T-helper 17 cell (primary cell): ENCODE measurements at places on chromosomes 11 and 22.

DNA sequence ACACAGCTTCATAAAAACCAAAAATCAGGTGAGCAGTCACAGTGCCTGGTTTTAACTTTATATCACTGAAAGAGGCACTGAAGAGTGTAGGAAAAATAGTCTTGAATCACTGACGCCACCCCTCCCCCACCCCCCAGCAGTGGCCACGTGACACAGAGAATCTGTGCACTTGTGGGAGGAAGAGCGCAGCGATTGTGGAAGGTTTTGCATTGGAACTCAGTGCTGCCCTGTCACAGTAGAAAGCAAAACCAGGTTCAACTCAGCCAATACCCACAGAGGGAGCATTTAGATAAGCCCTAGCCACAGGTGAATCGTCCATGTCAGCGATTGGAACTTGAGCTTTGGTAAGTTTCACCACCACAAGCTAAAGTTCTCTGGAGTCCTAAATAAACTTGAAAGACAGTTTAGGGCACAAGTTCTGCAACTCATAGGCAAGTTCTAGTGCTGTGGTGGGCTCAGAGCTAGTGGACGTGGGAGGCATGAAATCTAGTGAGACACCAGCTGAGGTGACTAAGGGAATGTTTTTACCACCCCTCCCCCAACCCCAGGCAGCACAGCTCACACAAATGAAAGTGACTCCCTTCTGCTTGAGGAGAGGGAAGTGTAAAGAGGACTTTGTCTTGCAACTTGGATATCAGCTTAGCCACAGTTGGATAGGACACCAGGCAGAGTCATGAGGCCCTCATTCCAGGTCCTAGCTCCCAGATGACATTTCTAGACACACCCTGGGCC is 13.3 kb downstream of the OR52B2 start:
- H3K27ac ChIP-seq: no peak overlapping the region
- H3K4me1 ChIP-seq: no peaks in the 10 kb centered on the region
- no peak overlapping the region for H3K4me3 ChIP-seq

DNA sequence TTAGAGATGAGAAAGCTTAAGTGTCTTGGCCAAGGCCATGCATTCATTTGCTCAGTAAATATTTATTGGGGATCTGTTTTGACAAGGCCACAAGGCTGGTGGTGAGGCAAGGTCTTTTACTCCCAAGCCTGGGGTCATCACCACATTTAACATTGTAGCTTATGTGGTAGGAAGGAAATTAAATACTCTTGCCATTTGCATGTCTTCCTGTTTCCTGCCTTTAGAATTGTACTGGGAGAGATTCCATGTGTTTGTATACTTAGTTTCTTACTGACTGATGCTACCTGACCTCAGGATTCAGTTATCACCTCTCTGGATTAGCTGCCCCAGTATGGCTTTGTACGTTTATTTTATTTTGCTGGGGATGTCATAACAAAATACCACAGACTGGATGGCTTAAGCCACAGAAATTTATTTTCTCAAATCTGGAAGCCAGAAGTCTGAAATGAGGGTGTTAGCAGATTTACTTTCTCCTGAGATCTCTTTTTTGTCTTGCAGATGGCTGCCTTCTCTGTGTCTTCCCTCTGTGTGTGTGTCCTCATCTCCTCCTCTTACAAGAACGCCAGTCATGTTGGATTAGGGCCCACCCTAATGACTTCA is 44.8 kb downstream of the SPECC1L start:
- H3K36me3 ChIP-seq: peaks cover 6% of the 10 kb centered on the region
- no peak for DNase-seq
- H3K4me3 ChIP-seq: no peak overlapping the region
- no peaks in the 10 kb centered on the region for H3K27me3 ChIP-seq
- peaks cover 7% of the 10 kb centered on the region for H3K4me1 ChIP-seq
- H3K27ac ChIP-seq: peak overlapping the region; percentile 51

GRCh38 chr11:66686801-66687750 is 9.4 kb upstream of the RBM4B start:
- peaks cover 2% of the 10 kb centered on the region for H3K36me3 ChIP-seq
- no peak overlapping the region for H3K4me3 ChIP-seq

- H3K4me1 ChIP-seq: peaks cover 30% of the 10 kb centered on the region
- H3K27me3 ChIP-seq: no peaks in the 10 kb centered on the region
- DNase-seq: no peak
- H3K27ac ChIP-seq: peak overlapping the region; percentile 99
These were observed 1.1 kb downstream of the IL18BP start for GRCh38 chr11:71999798-72000197.

DNA sequence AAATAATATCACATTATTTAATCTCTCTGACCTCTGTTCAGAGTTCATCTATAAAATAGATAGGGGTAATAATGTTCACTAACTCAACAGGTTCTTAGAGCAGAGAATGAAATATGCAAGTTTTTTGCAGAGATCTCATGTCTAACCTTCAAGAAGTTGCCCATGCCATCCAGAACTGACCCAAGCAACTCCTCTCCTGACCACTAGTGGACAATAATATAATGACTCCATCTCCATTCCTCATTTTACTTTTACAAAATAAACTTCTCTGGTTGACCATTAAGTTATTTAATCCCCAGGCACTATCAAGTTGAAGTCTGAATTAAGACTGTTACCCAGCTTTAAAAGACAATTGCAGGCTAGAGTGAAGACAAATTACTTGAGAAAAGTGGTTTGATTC is 382.6 kb downstream of the KCNA4 start:
- no peak for DNase-seq
- no peak overlapping the region for H3K4me3 ChIP-seq
- no peaks in the 10 kb centered on the region for H3K4me1 ChIP-seq
- no peaks in the 10 kb centered on the region for H3K27me3 ChIP-seq
- H3K27ac ChIP-seq: no peak overlapping the region
- H3K36me3 ChIP-seq: no peaks in the 10 kb centered on the region

- no peaks in the 10 kb centered on the region for H3K27me3 ChIP-seq
- no peak overlapping the region for H3K4me3 ChIP-seq
- DNase-seq: no peak
- H3K4me1 ChIP-seq: peaks cover 22% of the 10 kb centered on the region
- H3K36me3 ChIP-seq: peaks cover 6% of the 10 kb centered on the region
These were observed 13.3 kb downstream of the RTN3 start for GRCh38 chr11:63694596-63694995.

DNA sequence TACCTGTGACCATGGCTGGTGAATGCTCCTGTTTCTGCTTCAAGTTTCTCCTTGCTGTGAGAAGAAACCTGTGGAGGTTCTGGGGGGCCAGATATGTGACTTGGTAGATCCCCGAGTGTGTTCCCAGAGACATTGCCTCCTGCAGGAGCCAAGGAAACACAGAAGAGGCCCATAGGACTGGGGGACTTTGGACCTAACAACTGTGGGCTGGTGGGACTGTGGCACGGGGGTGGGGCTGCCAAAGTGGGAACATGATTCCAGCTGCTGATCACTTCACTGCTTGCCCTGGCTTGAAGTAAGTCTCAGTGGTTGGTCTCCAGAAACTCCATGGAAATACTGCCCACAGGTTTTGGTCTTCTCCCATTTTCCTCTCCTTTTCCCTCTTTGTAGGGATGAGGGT is 4.1 kb upstream of the NR1H3 start:
- no peak overlapping the region for H3K4me3 ChIP-seq
- H3K27ac ChIP-seq: no peak overlapping the region
- no peaks in the 10 kb centered on the region for H3K27me3 ChIP-seq

DNA sequence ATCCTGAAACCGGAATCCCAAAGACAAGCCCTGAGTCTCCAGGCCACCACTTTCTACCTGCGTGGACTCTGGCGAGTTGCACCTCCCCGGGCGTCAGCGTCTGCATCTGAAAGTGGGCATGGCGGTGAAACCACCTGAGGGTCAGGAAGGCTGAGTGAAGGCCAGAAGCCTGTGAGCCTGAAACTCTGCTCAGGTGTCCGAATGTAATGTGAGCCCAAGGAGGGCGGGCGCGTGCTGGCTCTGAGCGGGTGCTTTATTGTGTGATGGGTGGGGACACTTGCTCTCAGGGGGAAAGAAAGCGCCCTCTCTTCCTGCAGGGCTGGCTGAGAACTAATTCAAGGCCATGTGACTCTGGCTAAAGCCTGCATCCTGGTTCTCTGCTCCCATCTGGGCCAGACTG is 135.6 kb downstream of the ST3GAL4 start:
- no peak overlapping the region for H3K4me3 ChIP-seq
- H3K27ac ChIP-seq: no peak overlapping the region
- peaks cover 23% of the 10 kb centered on the region for H3K27me3 ChIP-seq
- DNase-seq: no peak

GRCh38 chr22:44330744-44331660 is 18.3 kb upstream of the SHISAL1 start:
- H3K27ac ChIP-seq: no peak overlapping the region
- peaks cover 49% of the 10 kb centered on the region for H3K27me3 ChIP-seq
- peak overlapping the region; percentile 19 for H3K4me3 ChIP-seq
- peaks cover 12% of the 10 kb centered on the region for H3K4me1 ChIP-seq
- H3K36me3 ChIP-seq: peaks cover 3% of the 10 kb centered on the region

DNA sequence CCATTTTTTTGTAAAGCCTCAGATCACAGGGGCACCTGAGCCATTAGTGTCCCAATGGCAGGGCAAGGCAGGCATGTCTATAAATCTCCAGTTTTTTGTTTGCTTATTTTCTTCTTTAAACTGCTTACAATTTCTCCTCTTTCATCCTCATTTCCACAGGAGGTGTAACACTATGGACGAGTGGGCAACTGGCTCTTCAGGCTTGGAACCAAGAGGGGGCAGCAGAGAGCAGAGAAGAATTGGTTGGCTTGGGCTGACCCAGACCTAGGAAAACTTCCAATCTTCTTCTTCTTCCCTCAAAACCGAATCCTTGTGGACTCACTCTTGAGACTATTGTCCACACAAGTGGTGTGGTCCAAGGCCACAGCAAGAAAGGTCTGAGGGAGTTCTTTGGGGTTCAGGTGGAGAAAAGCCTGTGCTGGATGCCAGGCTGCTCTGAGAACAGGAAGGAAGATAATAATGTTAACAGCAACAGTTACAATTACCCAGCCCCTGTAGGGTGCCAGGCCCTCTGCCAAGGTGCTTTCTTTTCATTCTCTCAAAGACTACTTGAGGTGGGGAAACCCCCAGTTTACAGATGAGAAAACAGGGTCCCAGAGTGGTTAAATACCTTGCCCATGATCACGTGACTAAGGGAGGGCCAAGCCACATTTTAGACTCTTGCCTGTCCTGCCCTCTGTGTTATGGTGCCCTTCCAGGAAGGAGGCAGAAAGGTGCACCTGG is 70.7 kb upstream of the E2F8 start:
- H3K27me3 ChIP-seq: peaks cover 29% of the 10 kb centered on the region
- H3K27ac ChIP-seq: no peak overlapping the region
- no peaks in the 10 kb centered on the region for H3K36me3 ChIP-seq
- no peak for DNase-seq
- H3K4me1 ChIP-seq: no peaks in the 10 kb centered on the region

GRCh38 chr11:396948-397548 is 3.0 kb downstream of the PKP3 start:
- peak overlapping the region; percentile 58 for H3K4me3 ChIP-seq
- DNase-seq: no peak
- no peaks in the 10 kb centered on the region for H3K27me3 ChIP-seq
- H3K4me1 ChIP-seq: peaks cover 3% of the 10 kb centered on the region

GRCh38 chr11:33970984-33971466 is 79.1 kb upstream of the LMO2 start:
- no peak for DNase-seq
- no peak overlapping the region for H3K27ac ChIP-seq
- H3K4me1 ChIP-seq: peaks cover 5% of the 10 kb centered on the region
- peaks cover 1% of the 10 kb centered on the region for H3K36me3 ChIP-seq

GRCh38 chr11:128630367-128631230 is 43.2 kb upstream of the ETS1 start:
- H3K27me3 ChIP-seq: no peaks in the 10 kb centered on the region
- peak; percentile 82 for DNase-seq
- peak overlapping the region; percentile 75 for H3K4me3 ChIP-seq
- peaks cover 55% of the 10 kb centered on the region for H3K4me1 ChIP-seq
- H3K36me3 ChIP-seq: peaks cover 2% of the 10 kb centered on the region
- peak overlapping the region; percentile 98 for H3K27ac ChIP-seq

GRCh38 chr22:43077121-43077877 is 11.9 kb downstream of the TTLL1 start:
- H3K27ac ChIP-seq: peak overlapping the region; percentile 74
- peaks cover 3% of the 10 kb centered on the region for H3K4me1 ChIP-seq
- H3K27me3 ChIP-seq: no peaks in the 10 kb centered on the region
- H3K4me3 ChIP-seq: no peak overlapping the region
- no peaks in the 10 kb centered on the region for H3K36me3 ChIP-seq

DNA sequence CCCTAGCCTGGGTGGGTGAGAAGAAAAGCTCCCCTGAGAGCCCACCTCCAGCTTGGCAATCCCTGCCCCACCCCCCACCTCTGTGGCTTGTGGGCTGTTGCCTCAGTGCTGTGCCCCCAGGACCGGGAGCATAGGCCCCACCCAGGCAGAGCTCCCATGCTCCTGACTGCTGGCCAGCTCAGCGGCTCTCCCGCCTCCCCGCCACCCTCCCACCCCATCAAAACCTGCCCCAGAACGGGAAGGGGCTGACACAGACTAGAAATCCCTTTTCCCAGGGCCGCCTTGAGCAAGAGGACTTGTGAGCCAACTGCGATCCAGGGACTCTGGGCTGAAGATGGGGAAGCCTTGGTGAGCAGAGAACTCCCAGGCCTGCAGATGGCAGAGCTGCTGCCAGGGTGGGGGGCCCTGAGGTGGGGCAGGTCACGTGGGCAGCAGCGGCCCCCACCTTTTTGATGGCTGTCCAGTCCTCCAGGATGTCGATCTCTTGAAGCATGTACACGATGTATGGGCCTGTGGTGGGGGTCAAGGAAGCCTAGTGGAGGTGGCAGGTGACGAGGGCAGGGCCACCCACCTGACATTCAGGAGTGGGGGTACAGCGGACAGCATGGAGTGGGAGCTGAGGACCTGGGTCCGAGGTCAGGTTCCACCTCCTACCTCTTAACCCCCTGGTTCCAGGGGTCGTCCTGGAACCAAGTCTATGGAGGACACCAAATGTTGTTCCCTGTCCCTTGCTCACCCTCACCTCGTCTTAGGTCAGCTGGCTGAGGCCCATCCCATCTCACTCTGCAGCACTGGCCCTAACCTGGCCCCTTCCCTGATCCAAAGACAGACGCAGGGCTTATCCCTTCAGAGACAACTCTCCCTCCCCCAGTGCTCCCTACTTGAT is 2.3 kb upstream of the RIN1 start:
- peak overlapping the region; percentile 53 for H3K27ac ChIP-seq
- no peak overlapping the region for H3K4me3 ChIP-seq
- no peak for DNase-seq
- peaks cover 25% of the 10 kb centered on the region for H3K4me1 ChIP-seq

DNA sequence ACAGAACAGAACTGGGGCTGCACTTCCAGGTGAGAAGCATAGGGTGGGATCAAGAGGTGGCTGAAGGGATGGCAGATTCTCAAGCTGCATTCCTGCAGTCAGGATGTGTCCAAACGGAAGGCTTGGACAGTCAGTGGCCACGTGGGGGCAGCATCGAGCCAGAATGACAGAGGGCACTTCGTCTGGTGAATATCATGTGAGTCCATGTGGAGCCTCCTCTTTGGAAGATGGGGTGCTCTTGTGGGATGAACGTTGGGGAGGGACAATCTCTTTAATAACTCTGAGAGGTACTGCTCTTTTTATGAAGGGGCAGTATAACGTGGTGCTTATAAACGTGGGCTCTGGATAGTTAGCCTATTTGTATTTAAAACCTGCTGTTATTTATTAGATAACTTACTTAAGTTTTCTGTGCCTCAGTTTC is 154.9 kb upstream of the NAV2 start:
- H3K36me3 ChIP-seq: no peaks in the 10 kb centered on the region
- peak; percentile 64 for DNase-seq
- peaks cover 5% of the 10 kb centered on the region for H3K4me1 ChIP-seq
- no peak overlapping the region for H3K27ac ChIP-seq
- no peak overlapping the region for H3K4me3 ChIP-seq

- H3K27ac ChIP-seq: peak overlapping the region; percentile 49
- H3K4me1 ChIP-seq: no peaks in the 10 kb centered on the region
- no peak for DNase-seq
- no peaks in the 10 kb centered on the region for H3K36me3 ChIP-seq
These were observed 43.3 kb upstream of the WEE1 start for GRCh38 chr11:9530020-9530621.

- peak overlapping the region; percentile 52 for H3K4me3 ChIP-seq
- no peak for DNase-seq
- no peak overlapping the region for H3K27ac ChIP-seq
These were observed 1252.7 kb downstream of the BRD1 start for GRCh38 chr22:48574776-48575617.
